ENCODE measurements at places on chromosomes 16 and 17.

- no peak for DNase-seq
These were observed 48.8 kb upstream of the SDK2 start for GRCh38 chr17:73693071-73693470.

DNA sequence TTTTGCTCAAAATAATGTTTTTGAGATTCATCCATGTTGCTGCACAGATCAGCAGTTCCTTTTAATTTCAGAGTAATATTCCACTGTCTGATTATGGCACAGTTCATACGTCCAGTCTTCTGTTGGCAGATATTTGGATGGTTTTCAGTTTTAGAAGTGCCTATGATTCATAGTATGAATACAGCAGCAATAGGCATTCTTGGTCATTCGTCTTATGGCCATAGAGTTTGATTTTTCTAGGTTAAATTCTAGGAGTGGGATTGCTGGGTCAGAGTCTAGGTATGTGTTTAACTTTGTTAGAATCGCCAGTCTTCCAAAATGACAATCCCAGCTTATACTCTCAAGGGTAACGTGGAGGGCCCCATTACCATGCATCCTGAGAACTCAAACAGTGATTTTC, 11.5 kb upstream of the IL34 start:
- DNase-seq: no peak

- DNase-seq: no peak
These were observed 2.9 kb upstream of the MAFG start for GRCh38 chr17:81930142-81931125.

DNA sequence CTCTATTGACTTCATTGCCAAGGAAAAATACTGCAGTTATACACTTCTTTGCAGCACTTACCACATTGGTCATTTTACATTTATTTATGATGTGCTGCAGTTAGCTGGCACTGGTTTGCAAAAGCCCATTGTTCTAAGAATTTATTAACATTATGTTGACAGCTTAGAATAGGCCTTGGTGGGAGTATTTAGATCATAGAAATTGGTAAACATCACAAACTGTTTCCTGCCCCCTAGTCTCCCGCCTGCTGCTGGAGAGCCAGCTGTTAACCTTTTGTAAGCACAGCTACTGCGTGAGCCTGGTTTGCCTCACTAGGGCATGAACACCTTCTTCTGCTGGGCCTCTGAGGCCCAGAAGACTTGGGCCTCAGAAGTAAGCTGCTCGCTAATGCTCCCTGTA, 651.4 kb upstream of the GOT2 start:
- no peak for DNase-seq
